ENCODE measurements at places on chromosomes 16 and 17. TPM values are rescaled to one million over a fixed set of nuclear protein-coding genes. Genes with fewer than 3 reads are reported as not detected.

DNA sequence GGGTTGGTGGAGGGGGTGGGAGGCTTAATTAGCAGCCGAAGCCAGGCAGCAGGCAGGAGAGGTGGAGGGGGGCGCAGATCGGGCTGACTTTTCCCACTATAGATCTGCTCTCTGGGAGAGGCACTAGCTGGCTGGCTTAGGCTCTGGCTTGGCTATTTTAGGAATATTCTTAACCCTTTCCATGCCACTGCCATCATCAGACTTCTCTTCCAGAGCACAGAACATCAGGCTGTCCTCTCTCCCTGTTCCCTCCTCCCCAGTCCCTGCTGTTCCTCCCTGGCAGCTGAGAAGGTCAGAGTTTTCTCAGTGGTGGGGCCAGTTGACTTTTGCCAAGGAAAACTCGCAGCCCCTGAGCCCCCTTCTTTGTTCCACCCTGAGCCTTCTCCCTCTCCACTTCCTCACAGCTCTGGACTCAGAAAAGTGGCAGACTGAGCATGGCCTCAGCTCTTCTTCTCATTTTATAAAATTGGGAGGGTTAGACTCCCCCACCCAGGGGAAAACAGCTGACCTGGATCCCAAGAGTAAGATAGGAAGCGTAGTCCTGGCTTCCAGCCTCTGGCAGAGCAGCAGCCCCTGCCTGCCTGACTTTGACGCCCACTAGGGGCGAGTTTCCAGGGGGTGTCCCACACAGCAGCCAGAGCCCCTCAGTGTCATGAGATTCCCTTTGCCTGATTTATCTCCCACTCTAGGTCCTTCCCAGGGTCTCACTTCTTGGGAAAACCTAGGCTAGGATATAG lies 9.9 kb upstream of the C1QL1 start:
- DNase-seq = no peak

DNA sequence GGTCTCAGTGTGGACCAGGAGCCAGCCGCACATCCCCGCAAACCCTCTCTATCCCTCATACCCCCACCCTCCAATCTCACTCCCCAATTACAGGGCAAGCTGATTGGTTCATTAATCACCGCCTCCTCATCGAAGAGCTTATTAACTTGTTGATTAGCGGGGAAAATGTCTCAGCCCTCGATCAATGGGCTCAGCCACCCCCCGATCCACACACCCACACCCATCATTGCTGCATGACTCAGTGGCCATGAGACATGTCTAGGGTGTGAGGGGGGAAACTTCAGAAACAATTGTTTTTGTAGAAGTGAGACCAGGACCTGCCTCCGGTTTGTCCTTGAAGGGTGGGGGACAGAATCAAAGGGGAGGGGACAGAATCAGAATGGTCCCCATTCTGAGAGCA lies 2.5 kb upstream of the PYY start:
- no peak for DNase-seq

DNA sequence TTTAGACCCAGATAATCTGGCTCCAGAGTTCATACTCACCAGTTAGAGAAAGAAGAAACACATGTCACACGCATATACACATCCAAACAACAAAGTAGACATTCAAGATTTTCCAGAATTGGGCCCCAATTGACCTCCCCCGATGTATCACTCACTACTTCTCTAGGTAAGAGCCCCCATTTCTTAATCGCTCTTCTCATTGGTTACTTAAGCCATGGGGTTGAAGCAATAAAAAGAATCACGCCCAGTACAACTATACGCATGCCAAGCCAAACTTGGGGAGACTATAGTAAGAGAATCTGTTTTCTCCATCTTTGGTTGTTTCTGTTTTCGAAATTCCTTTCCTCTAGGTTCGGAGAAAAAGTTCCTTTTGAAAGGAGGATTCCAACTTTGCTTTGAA lies 565 bp downstream of the DDX52 start:
- peak; percentile 29 for DNase-seq

The TBC1D3H gene
- total RNA-seq = not detected

The AOC2 gene
- total RNA-seq = 0.11 TPM

The GPR179 gene
- total RNA-seq = not detected

GRCh38 chr16:72848759-72849664 lies 198.9 kb downstream of the ZFHX3 start:
- peak; percentile 89 for DNase-seq

- DNase-seq = no peak
Observed at GRCh38 chr17:80125656-80126448, 21.1 kb downstream of the EIF4A3 start.

DNA sequence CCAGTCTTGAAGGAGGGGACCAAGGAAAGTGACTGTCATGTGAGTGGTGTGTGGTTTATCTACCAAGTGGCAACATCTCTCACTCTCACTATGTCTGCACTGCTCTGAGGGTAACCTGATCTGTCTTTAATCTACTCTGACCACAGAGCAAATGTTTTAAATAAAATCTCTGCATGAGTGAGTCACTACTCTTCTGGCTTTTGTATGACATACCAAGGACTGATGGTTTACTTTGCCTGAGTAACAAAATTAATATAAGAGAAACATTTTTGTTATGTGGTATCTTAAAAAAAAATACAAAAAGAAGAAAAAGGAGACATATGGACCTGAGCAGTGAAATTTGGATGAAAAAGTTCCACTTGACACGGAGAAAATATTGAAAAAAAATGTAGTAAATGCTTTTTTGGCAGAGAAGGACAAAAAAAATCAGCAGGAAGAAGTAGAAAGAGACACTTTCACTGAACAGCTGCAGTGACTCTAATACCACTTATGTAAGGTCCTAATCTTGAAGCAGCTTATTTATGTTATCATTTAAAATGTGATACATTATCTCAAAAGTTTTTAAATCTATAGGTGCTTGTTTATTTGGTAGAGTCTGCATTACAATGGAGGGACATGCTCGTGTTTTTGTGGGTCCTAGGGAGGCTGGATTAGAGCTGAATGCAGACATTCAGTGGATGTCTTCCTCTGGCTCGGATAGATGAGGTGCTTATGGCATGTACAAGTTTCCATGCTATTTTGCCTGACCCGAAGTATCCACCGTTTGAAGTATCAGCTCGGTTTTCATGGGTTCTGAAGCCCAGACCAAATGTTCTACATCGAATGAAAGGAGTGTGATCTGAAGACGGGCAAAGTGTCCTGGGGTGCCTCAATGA lies 240.7 kb downstream of the MAP2K6 start:
- DNase-seq = peak; percentile 95

DNA sequence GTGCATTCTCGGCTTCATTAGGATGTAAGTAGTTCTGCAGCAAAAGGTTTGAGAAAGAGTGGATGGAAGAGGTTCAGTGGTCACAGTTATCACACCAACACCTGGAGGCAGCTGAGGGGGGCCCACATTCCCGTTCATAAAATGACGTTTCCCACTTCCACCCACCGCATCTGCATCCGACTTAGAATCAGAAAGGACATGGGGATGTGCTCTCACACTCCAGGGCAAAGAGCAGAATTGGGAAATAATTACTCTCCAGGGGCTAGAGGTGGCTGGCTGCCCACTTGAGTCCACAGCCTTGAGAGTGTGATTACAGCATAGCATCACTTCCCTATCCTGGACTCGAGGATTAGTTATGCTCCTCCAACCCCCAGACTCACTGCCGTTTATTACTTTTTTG lies 122.0 kb downstream of the CPPED1 start:
- no peak for DNase-seq

- DNase-seq = peak; percentile 47
Observed at GRCh38 chr16:88298833-88299745, 83.7 kb upstream of the ZNF469 start.

GRCh38 chr16:65312071-65312470 lies 190.2 kb upstream of the CDH11 start:
- DNase-seq = peak; percentile 40

GRCh38 chr16:57367116-57367752 lies 5.1 kb upstream of the CX3CL1 start:
- DNase-seq = no peak

The TMED6 gene
- total RNA-seq = not detected

Data from LHCN-M2 (cell line).